Non-pigmented ciliary epithelial cell (primary cell): ENCODE measurements at places on chromosomes 2 and 18.
A peak's percentile ranks its signal among the peaks of the same experiment; 100 is the strongest.

- DNase-seq = no peak
Measured at GRCh38 chr2:138359532-138359931, 142.0 kb upstream of the SPOPL start.

GRCh38 chr18:63410792-63411191 is 11.5 kb downstream of the VPS4B start:
- peak; percentile 23 for DNase-seq

DNA sequence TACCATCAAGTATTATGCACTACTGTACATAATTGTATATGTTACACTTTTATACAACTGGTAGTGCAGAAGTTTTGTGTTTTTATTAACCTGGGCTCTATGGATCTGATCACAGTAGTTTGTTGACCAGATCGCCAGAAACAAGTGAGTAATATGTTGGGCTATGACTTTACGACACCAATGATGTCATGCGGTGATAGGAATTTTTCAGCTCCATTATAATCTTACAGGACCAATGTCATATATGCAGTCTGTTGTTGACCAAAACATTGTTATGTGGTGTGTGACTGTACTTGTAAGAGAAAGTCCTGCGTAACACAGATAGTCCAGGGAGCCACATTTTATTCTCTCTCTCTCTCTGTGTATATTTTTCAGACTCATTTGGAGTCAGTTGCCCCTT is 4.5 kb upstream of the ACOXL start:
- no peak for DNase-seq

- no peak for DNase-seq
Measured at GRCh38 chr2:112923237-112923966, 12.4 kb downstream of the IL37 start.

- DNase-seq = no peak
Measured at GRCh38 chr18:63161032-63161760, 158.4 kb downstream of the BCL2 start.

DNA sequence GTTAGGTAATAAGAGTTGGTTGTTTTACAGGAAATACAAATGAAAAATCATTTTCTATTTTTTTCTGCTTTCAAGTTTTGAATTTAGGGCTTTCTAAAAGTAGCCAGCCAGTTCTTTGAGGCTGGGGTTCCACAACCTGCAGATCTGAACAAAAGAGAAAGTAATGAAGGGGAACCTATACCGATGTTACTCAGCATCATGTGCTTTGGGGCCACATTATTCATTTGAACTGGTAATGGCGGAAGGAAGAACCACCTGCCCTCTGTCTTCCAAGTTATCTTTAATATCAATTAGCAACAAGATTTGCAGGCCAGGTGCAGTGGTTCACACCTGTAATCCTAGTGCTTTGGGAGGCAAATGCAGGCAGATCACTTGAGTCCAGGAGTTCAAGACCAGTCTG is 12.9 kb upstream of the MRO start:
- no peak for DNase-seq
